ENCODE measurements at places on chromosomes 11 and 22.
A peak's percentile ranks its signal among the peaks of the same experiment; 100 is the strongest.

GRCh38 chr11:5534046-5534445 lies 14.3 kb downstream of the OR52H1 start:
- DNase-seq: no peak

- DNase-seq: no peak
Observed at GRCh38 chr22:17106785-17107546, 14.2 kb downstream of the TMEM121B start.

DNA sequence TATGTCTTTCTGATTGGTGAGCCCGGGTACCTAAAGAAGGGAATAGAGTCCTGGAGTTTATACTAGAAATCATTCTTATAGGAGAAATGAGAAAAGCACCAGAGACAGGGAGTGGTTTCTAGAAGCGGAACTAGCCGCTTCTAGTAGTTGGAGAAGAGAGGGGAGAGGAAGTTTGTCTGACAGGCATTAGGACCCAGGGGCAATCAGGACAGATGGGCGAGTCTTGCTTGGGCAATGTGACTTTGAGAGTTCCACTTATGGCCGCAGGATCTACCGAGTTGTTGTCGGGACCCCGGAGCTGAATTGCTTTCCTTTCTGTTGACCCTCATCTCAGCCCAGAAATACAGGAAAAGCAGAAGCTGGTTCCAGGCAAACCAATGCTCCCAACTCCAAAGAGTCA lies 596.8 kb upstream of the CNTN5 start:
- DNase-seq: no peak

- no peak for DNase-seq
Observed at GRCh38 chr11:105907319-105907718, 114.7 kb downstream of the MSANTD4 start.

GRCh38 chr22:17152340-17152739 lies 6.7 kb downstream of the HDHD5 start:
- no peak for DNase-seq

GRCh38 chr11:2521733-2522630 lies 77.2 kb downstream of the KCNQ1 start:
- peak; percentile 0 for DNase-seq

DNA sequence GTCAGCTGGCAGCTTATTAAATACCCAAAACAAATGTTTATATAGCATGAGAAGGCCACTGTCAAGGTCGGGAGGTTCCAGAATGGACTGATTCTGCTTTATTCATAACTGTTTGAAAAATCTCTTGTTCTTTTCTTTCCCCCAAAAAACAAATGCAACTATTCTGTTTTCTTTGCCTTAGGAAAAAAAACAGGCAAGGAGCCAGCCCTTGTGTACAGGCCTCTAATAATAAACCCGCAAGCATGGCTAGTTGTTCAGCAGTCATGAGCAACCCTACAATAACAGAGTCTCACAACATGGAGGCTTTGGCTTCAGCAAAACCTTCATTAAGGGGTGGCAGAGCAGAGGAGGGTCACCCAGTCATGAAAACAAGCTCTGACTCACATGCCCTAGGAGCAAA lies 191.7 kb downstream of the KIRREL3 start:
- no peak for DNase-seq

GRCh38 chr22:28969401-28970168 lies 86.2 kb downstream of the ZNRF3 start:
- no peak for DNase-seq

- DNase-seq: no peak
Observed at GRCh38 chr22:29886596-29886995, 3.6 kb downstream of the MTMR3 start.

GRCh38 chr11:50192743-50193142 lies 160.1 kb downstream of the OR4C45 start:
- no peak for DNase-seq

DNA sequence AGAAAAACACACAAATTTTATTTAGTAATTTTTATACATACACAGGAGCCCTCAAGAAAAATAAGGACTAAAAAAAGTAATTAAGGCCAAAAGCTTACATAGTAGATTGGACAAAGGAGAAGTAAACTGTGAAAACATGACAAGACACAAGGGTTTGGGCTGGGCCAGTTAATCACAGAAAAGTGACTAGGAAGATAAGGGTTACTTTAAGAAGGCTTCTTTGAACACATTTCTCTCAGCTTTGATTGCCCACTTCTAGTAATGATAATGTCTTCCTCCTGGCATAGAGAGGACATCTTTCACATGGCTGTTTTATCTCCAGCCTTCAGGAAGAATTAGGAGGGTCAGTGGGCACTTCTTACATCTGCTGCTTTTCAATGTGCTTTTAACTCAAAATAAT lies 3.4 kb downstream of the RNF141 start:
- no peak for DNase-seq

- DNase-seq: no peak
Observed at GRCh38 chr11:68127714-68128681, 6.8 kb upstream of the CHKA start.

DNA sequence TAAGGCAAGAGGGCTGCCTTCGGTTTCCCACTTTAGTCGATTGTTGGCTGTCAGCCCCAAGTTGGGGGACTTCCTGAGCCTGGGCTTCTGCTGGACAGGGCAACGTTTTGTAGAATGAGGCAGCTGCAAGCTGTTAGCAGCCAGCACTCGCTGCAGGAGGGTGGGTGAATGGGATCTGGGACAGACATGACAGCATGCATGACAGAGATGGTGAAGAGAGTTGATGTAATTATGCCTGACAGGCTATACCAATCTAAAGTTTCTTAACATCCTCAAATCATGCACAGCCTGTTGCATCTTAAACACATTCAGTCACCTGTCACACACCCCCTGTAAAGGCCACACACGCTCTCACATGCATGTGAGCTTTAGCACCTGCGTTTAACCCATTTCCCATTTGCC lies 49.2 kb downstream of the CWC15 start:
- DNase-seq: no peak

DNA sequence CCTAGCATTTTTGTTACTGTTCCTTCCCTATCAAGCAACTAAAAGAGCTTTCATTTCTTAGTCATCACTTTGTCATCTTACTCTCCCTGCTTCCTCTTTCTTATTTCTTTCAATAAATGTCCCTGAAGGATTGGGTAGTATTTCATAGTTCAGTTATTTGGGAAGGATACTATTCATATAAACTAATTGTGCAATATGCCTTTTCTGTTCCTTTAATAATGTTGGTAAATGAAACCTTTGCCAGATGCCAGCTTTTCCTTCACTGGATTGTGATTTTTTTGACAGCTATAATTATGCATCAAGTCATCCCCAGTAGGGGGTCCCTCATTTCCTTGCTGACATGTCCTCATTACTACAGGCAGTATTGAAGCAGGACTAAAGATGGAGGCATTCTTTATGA lies 101.7 kb downstream of the ATM start:
- no peak for DNase-seq

- no peak for DNase-seq
Observed at GRCh38 chr11:11409224-11409623, 56.2 kb upstream of the CSNK2A3 start.

- DNase-seq: no peak
Observed at GRCh38 chr11:68932358-68932757, 28.7 kb downstream of the IGHMBP2 start.

GRCh38 chr11:102017026-102017425 lies 30.2 kb upstream of the CFAP300 start:
- DNase-seq: no peak

DNA sequence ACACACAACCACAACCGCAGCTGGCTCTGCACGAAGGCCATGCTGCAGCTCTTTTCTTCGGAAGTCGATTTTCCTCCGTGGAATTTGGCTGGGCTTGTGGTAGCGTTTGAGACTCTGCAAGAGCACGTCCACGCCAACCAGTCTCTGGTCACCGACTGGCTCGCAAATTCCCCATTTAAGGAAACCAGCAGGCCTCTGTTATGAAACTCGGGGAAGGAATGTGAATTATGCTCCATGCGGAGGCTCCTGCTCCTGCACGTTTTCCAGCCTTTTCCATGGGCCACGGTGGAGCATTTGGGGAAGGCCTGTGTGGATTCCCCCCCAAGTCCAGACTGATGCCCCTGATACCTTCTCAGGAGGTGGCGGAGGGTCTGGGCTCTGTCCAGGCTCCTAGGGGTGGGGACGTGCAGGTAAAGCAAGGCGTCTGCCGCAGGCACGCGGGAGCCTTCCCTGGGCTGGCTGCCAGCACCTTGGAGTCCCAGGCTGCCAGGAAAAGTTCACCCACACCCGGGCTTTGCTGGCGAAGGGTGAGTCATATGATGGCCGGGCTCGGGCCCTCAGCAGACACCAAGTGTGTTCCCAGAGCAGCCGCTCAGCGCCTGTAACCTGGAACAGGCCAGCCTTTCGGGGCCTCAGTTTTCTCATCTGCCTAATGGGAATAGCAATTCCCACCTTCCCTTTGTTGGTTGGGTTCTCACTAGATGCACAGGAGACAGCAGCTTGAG lies 41.9 kb downstream of the LRP5 start:
- peak; percentile 57 for DNase-seq

DNA sequence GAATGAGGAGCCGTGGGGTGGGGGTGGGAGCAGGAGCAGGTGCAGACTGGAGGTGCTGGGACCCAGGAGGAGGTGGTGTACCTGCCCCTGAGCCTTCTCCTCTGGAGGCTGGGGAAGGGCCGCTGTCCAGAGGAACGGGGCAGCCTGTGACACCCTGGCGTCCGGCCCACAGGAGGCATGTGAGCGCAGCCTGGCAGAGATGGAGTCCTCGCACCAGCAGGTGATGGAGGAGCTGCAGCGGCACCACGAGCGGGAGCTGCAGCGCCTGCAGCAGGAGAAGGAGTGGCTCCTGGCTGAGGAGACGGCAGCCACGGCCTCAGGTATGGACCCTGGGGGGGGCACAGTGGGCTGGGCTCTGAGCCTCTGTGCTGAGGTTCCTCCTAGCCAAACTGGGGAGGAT lies 42.2 kb upstream of the GCAT start:
- DNase-seq: peak; percentile 69

DNA sequence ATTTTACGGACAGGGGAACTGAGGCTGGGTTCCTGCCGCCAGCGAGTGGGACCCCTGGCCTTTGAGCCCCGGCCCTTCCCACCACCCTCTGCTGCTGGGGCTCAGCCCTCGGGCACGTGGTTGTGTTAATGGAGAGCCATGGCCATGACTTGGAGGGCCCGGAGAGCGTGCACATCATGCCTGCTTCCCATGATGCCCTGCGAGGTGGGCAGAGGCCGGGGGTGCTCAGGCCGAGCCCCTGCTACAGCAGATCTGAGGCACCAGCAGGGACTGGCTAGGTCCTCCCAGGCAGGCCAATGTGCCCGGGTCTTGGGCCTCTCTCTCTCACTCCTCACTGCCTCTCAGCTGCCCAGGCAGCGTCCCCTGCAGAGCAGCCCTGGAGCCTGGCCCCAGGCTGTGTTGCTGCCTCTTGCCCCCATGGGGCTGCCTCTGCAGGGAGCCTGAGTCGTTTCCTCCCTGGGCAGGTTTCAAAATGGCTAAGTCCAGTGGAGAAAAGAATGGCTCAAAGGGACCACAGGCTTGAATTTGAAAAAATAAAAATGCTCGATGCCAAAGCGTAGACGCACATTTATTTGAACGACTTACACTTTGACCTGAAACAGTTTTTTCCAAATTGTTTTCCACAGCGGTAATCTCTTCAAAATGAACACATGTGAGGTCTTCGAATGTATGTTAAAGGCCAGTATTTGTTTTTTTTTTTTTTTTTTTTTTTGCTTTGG lies 72.6 kb upstream of the CLDN5 start:
- DNase-seq: no peak

- DNase-seq: no peak
Observed at GRCh38 chr11:41118521-41118920, 340.9 kb downstream of the LRRC4C start.

DNA sequence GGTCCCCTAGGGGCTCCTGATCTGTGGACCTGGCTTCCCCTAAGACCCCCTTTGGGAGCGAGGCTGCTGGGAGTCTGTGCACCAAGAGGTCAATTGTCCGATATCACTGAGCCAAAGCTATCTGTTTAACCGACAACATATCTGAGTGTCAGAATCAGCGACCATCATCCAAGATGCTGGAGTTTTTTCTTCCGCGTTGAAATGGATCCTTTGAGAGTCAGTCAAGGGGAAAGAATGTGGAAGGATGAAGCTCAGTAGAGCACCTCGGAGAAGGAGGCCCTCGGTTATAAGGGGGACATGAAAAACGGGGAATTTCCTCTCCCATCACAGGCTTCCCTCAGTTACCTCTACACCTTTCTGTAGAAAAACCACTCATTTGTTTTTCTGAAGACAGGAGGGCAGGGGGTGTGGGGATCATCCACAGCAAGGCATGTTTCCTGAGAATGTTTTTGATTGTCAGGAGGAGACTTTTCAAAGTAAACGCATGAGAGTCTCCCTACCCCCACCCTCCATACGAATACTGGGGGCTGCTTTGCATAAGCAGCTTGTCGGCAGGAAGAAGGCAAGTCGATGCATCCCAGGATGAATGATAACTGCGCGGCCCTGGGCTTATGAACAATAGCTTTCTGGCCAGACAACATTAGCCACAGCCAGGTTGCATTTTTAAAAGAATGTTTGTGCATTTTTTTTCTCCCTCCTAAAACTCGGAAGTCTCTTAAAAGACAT lies 37.7 kb upstream of the CCND1 start:
- DNase-seq: no peak

DNA sequence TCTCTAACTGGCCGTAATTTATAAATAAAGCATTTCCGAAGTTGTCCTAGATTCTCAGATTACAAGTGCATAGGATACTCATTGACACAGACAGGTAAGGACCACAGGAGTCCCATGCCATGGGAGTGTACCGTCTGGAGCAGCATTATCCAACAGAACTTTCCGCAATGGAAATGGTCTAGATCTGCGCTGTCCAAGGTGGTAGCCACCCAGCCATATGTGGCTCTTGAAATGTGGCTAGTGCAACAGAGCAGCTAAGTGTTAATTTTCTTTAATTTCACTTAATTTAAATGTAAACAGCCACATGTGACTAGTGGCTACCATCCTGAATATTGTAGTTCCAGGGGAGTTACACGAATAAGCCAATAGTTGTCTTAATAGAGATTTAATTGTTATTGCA lies 71.3 kb downstream of the GALNT18 start:
- no peak for DNase-seq

DNA sequence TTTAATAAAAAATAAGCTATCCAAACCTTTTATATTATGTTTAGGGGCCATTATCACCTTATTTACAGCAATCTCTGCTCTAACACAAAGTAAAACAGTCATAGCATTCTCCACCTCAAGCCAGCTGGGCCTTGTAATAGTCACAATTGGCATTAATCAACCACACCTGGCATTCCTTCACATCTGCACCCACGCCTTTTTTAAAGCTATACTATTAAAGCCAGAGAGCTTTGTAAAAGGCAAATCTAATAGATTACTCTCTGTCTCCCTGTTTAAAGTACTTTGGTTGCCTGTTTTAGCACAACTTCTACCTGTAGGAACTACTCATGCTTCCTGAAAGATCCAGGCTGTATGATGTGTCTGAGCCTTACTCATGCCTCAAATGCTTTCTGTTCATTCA lies 113.1 kb downstream of the CSNK2A3 start:
- no peak for DNase-seq

GRCh38 chr11:67577951-67578350 lies 5.7 kb upstream of the GSTP1 start:
- DNase-seq: no peak

- no peak for DNase-seq
Observed at GRCh38 chr11:81959341-81959740, 774.3 kb downstream of the FAM181B start.

All from gastrocnemius medialis (tissue), 4 donors.